B cell (primary cell): ENCODE measurements at places on chromosomes 6 and 20. TPM values are rescaled to one million over a fixed set of nuclear protein-coding genes. Genes with fewer than 3 reads are reported as not detected.

The MACROD2 gene
- 5.3 TPM in 2 replicates for total RNA-seq

The RHAG gene
- total RNA-seq, result not detected in 2 replicates

The TRIM38 gene
- total RNA-seq, result 57.2 and 57.5 TPM in 2 replicates

The CRIP3 gene
- 25.8 and 27.9 TPM in 2 replicates for total RNA-seq

The MOG gene
- total RNA-seq, result not detected in 2 replicates

The IMPG1 gene
- total RNA-seq, result not detected in 2 replicates

DNA sequence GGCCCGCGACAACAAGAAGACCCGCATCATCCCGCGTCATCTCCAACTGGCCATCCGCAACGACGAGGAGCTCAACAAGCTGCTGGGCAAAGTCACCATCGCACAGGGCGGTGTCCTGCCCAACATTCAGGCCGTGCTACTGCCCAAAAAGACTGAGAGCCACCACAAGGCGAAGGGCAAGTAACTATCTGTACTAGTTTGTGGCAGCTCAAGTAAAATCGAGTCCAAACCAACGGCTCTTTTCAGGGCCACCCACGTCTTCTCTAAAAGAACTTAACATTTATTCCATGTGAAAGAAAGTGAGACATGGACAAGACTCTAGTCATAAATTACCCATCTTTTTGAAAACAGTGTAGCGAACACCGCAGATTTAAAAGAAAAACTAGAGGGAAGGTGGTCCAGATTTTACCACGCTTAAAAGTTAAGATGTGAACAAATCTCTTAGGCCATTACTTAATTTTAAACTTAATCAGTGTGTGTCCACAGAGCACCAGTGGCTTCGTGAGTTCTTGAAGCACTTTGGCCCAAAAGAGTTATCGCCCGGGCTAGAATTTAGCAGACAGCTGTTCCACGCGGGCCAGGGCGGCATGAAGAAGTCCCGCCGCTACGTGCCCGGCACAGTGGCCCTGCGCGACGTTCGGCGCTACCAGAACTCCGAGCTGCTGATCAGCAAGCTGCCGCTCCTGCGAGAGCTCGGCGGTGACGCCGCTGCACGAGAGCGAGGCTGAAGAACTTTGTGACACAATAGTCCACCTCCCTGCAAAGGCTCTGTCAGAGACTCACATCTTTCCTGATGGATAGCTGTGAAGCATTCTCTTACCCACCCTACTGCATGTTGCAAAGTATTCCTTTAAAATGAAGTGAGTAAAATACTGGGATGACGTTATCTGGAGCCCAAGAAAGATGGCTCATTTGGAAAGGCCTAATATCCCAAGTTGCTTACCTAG is 113.9 kb upstream of the PRSS16 start:
- DNase-seq, result peak; percentile 78

- no peak for DNase-seq
Observed at GRCh38 chr6:157224951-157225574, 98.3 kb downstream of the TMEM242 start.

- DNase-seq, result no peak
Observed at GRCh38 chr20:51529081-51529681, 13.3 kb downstream of the NFATC2 start.

DNA sequence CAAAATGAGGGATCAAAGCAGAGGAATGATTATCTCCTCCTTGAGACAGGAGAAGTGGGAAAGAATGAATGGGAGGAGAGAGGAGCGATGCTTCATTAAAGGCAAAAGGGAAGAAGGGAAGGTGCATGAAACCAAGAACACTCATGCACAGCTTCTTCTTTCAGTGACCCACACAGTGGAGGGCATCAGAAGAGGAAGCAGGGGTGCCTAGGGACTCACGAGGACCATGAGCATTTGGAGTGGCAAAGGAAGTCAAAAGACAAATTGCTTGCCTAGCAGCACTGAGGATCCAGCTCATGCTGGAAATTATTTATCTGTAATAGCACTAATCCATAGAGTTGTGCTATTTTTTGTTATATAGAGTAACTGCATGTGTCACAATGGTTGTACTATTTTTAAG is 66.1 kb downstream of the SMLR1 start:
- DNase-seq, result peak; percentile 8

DNA sequence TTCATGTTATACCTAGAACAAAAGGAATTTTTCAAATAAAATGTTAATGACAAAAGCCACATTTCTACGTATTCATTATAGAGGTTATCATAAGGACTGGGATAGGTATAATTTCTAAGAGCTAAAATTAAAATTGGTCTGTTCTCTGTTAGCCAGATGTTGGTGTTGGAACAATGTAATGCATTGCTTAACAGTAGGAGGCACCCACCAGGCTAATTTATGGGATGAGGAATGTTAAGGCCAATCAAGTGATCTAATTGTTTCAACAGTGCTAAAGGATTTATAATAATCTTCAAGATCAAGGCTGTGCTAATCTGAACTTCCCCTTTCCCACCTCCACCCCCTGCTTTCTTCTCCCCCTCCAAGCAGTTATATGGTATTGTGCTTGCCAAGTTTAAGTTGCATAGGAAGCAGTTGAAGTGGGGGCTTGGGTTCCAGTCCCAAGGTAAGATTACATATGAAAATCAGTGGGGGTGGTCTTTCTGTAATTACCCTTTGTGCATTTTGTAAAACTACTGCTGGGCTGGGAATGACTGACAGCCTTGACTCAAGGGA is 89.2 kb upstream of the BACH2 start:
- peak; percentile 54 for DNase-seq

GRCh38 chr6:160520043-160520904 is 143.8 kb downstream of the LPA start:
- peak; percentile 83 for DNase-seq

- no peak for DNase-seq
Observed at GRCh38 chr6:143675382-143675900, 2.3 kb upstream of the PHACTR2 start.

DNA sequence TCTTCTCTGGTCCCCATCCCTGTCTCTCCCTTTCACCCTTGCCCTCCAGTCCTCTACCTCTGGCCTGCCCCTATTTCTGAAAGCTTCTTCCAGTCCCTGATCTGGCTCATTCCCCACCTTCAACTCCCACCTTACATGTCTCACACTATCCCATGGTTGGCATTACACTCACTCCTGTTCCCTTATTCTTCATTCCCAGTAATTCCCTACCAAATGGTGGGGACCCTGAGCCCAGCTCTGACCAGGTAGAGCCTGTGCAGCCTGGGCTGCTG is 6.4 kb downstream of the TP53INP2 start:
- DNase-seq, result no peak

DNA sequence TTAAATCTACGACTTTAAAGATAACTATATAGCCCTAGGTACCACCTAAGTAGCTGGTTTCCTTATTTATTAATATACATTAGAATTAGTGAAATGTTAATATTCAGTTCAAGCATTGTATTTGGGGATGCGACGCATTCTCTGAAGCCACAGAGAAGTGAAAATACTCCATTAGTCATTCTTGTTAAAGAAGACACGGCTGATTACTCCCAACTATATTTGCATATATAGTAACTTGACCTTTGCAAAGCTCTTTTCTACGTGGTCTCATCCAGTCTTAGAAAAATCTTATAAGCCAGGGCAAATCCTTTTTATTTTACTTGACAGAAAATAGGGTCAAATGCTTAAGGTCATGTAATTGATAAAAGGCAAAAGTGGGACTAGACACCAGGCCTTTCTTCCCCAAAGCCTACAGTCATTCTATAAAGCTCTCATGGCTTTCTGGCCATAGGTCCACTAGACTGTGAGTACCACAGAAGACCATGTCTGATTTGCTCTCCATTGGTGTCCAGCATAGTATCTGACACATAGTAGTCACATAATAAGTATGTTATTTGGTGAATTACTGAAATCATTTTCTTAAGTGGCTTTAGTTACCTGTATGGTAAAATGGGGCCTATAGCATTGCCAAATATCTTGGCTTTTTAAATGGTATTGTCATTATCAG is 11.3 kb downstream of the ZHX3 start:
- peak; percentile 51 for DNase-seq

- no peak for DNase-seq
Observed at GRCh38 chr6:99246602-99247001, 102.9 kb downstream of the FAXC start.

DNA sequence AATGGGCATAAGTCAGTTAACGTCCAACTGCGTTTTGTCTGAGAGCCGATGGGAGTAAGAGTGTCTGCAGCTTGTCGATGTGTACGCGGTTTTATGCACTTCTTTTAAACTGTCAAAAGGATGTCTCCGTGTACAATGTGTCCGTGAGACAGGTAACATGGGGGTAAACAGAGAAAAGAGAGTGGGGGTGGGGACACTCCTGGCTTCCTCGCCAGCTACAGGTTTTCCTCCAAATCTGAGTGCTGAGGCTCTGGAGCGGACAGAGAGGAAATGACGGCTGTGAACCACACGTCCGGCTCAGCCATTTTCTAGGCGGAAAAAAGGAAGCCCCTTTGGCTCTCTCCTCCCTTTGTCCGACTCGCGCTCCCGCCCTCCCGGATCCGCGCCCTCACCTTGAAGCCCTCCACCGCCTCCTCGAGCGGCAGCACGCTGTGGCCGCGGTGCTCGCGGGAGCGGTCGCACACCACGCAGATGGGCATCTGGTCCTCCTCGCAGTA is 916 bp downstream of the TRIM27 start:
- peak; percentile 77 for DNase-seq

DNA sequence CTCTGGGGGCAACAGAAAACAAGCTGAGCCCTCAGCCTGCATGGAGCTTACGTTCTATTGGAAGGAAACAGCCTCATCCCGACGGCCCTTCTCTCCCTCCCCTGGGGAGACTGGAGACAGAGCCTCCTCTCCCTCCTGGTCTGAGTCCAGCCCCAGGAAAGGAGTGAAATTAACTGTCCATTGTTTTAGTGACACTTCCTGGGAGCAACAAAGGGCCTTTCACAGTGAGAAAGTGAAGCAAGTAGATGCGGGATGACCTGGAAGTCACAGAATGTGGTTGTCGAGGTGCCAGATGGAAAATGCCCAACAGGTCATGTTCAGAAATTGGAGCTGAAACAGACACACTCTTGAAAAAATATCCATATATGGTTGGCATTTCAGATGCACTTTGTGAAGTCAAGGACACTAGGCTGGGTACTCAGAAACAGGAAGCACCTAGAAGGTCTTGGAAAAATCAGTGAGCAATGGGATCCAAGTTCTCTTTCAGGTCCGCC is 77.8 kb downstream of the TFAP2C start:
- no peak for DNase-seq
